ENCODE measurements at places on chromosomes 2 and 18.

DNA sequence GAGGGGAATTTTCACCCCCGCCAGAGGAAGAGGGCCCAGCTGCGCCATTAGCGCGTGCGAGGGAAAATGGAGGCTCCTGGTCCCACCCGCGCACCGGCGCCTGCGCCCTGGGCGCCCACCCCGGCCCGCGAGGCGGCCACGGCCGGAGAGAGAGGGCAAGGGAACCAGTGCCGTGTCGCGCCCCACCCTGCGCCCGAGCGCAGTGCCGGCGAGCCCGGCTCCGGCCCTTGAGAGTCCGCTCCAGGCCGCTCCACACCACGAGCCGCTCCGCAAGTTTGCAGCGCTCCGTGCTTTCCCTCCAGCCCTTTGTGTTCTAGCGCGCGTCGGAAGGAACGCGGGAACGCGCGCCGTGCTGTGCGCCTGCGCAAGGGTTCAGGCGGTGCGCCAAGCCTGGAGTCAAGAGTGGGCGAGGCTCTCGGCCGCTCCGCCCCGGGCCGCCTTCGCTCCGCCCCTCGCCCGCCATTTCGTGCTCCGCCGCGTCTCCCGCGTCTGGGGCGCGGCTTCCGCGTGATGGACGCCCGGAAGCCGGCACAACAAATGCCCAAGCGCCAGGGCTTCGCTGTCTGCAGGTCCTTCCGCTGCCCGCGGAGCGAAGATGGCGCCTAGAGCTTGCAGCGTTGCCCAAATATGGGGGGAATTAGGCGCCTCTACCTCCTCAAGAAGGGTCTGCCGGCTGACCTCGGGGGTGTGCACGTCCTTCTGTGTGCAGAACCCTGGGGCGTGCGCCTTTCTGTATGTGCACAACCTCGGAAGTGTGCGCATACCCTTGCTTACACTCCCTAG lies 46.1 kb upstream of the PTMA start:
- DNase-seq, result peak; percentile 80

GRCh38 chr2:8893978-8894820 lies 56.8 kb upstream of the KIDINS220 start:
- no peak for DNase-seq

- no peak for DNase-seq
These were observed 721 bp upstream of the MIB1 start for GRCh38 chr18:21739604-21740537.

DNA sequence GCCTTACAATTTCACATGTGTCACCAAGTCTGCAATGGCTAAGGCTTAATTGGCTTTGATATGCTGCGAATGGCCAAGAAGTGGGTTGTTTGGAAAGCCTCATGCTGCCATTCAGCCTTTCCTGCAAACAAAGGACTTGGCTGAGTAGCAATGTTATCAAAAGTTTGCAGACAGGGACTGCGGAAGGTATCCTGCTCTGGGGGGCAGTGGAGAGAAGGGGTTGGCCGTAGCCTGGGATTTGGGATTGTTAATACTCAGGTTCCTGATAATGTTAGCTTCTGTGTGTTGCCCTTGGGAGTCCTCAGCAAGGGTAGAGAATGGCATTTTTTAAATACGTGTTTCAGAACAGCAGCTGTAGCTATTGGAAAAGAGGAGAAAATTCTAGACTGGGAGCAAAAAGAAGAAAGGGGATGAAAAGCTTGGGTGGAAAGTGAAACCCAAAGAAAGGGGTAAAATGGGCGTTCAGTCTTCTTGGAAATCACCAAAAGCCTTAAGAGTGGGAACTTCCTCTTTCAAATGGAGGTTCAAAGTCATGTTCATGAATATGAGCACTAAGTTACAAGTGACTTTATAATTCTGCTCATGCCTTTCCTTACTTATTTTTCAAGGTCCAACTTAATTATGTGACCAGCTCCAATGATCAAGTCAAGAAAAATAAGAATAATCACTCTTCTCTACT lies 325.1 kb downstream of the RNF144A start:
- no peak for DNase-seq

GRCh38 chr2:239469106-239469960 lies 68.5 kb upstream of the HDAC4 start:
- DNase-seq, result no peak

DNA sequence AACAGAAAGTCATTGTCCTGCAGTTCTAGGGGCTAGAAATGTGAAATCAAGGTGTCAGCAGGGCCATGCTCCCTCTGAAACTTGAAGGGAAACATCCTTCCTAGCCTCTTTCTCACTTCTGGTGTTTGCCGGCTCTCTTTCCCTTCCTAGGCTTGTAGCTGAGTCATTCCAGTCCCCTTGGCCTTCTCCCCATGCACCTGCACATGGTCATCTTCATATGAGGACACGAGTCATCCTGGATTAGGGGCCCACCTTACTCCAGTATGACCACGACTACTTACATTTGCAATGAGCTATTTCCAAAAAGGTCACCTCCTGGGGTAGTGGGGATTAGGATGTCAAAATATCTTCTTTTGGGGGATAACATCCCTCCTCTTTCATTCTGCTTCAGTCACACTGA lies 168.5 kb upstream of the CXCR4 start:
- no peak for DNase-seq

DNA sequence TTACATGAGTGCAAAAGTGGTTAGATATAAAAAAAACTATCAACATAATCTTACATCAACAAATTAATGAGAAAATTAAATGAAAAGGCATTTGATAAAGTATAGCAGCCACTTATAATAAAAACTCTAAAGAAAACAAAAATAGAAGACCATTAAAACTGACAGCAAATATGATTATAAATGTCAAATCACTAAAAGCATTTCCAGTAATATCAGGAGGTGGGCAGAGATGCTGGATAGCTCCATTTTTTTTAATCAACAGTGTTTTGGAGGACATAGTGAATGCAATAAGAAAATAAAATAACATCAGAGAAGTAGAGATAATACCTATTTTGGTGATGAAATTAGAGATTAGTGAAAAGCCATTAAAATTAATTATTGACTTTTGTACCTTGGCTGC lies 173.4 kb downstream of the LRRTM4 start:
- DNase-seq, result no peak

GRCh38 chr18:51639541-51639940 lies 442.1 kb upstream of the MEX3C start:
- DNase-seq, result no peak

GRCh38 chr2:191811807-191812602 lies 34.9 kb downstream of the CAVIN2 start:
- DNase-seq, result peak; percentile 33

- no peak for DNase-seq
These were observed 73.9 kb downstream of the LBH start for GRCh38 chr2:30305235-30305634.

DNA sequence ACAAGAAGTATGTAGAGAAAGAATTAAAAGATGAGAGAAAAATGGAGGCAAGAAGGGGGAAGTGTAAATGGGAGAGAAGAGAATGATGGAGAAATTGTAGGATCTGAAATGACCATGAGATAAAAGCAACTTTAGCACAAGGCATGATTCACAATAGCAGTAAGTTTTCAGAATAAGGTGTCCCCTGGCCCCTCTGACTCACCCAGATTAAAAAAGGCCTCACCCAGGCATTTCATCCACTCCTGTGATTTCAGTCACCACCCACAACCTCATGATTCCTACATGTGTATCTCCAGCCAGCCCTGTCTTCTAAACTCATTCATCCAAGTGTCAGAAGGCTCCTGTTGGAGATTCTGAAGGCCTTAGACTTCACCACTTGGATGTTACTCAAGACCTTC lies 56.6 kb downstream of the SP100 start:
- DNase-seq, result peak; percentile 17

- DNase-seq, result no peak
These were observed 4.9 kb downstream of the PXDN start for GRCh38 chr2:1739322-1739957.

DNA sequence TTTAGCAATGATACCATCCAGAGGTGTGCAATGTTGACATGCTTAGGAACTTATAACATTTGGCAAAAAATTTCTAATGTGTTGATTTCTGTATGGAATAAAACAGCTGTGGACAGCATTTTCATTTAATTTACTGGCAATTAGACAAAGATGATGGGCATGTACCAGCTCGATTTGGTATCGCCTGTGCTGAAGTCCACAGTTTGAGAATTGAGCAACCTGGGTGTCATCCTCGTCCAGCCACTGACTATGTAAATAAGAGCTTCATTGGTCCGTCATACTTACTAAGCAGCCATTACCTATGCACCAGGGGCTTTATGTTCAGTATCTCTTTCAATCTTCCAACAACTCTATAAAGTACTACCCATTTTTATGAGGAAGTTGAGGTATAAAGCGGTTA lies 24.6 kb upstream of the ACAA2 start:
- no peak for DNase-seq

GRCh38 chr2:28424799-28425463 lies 32.3 kb downstream of the FOSL2 start:
- no peak for DNase-seq

DNA sequence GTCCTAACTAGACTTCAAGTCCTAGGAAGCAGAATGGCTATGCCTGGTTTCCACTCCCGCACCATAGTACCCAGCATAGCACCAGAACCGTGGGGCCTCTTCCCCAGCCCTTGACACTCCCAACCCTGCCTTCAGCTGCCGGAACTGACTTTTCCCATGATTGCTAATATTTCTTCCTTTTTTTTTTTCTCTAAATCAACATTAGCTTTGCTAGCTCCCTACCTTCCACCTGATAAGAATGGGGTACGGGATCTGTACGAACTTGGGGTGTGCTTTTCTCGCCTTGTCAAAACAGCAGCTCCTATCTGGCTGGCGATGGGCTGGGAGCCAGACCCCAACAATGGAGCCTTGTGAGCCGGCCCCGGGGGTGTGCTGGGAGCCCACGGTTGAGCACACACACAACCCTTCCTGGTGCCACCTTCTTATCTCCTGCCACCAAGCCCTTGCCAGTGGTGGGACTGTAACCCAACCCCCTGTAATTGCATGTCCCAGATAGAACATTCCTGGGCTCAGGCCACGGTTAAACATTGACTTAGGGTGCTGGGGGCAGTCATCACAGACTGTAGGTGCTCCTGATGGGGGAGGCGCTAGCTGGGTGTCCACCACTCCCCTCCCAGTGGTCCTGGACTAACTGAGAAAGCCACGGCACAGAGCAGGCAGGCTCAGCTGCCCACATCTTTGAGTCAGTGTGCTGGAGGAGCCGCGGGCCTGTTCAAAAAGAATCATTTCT lies 213.0 kb upstream of the HAAO start:
- no peak for DNase-seq

GRCh38 chr2:115584507-115584906 lies 1142.1 kb downstream of the DPP10 start:
- DNase-seq, result no peak

DNA sequence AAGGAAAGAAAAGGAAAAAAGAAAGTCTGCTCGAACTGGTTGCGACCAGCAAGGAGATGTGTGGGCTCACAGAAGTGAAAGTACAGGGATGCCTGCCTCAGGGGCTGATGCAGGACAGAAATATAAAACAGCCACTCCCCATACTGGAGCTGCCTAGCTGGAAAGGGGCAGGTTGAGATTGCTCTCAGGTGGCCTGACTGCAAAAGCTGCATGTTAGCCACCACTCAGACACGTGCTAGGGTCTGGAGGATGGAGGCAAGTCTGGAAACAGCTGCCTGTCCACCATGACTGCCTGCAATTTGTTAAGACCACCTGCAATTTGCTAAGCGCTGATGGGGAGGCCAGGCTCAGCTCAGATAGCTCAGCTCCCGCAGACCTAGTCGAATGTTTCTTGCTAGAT lies 17.9 kb downstream of the B3GNT7 start:
- no peak for DNase-seq

DNA sequence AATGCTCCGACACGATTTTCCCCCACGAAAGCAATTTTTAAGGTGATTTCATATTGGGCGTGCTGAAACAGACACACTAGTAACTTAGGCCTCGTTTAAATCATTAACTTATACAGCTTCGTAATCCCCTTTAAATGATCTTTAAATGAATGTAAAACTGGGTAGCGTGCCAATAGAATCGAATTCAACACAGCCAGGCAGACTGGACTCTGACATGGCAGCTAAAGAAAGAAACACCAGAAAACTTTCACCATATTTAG lies 2.4 kb upstream of the ID2 start:
- DNase-seq, result no peak

GRCh38 chr2:56014046-56014730 lies 90.6 kb upstream of the EFEMP1 start:
- no peak for DNase-seq

DNA sequence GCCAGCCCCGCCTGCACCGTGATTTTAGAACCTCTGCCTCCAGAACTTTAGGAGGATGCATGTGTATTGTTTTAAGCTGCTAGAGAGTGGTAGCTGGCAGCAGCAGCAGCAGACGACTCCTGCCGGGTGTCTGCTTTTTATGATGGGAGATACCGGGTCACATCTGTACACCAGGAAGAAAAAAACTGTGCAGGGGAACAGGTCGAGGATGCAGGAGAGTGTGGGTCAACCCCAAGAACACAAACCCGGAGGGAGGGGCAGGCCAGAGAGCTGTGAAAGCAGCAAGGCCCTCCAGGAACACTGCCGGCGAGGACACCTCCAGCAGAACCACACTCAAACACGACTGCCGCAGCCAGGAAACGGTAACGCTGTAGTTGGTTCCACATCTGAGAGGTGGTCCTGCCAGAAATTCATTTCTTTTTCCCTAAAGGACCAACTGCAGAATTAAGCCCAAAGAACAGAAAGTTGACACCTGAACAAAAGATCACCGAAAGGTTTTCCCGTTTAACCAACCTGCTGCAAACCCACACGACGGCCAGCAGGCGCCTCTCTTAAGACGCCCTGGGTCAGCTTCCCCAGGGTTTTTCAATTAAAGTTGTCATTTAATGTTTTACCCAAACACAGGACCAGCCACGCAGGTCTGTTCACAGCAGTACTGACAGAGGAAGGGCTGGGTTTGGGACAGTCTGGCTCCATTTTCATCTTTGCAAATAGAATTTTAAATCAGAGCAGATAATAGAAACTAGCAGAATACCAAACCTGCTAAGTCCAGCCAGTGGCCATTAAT lies 60.5 kb downstream of the NDUFA10 start:
- DNase-seq, result no peak

- DNase-seq, result no peak
These were observed 104.0 kb downstream of the MCFD2 start for GRCh38 chr2:46811379-46812310.

- DNase-seq, result peak; percentile 52
These were observed 153.0 kb downstream of the TMEM247 start for GRCh38 chr2:46632349-46632748.

DNA sequence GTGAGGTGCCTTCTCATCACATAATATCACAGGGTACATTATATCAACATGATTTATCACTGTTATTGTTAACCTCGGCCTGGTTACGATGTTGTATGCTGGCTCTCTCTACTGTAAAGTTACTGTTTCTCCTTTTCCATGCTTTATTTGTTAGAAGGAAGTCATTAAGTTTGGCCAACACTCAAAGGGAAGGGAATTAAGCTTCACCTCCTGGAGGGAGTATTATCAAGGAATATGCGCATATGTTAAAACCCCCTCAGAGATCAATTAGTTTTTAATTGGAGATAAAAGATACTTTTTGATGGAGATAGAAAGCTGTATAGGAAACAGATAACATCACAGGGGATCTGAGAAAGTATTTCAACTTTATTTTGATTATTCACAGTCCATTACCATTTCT lies 221.6 kb downstream of the DLGAP1 start:
- DNase-seq, result no peak

Data from AG09309 (cell line).